ENCODE measurements at places on chromosomes 2 and 18. TPM values are rescaled to one million over a fixed set of nuclear protein-coding genes. Genes with fewer than 3 reads are reported as not detected.

The PDIA6 gene
- total RNA-seq = 275 TPM

The AQP12A gene
- total RNA-seq = not detected

The ZNF532 gene
- total RNA-seq = 44.4 TPM

The REG1B gene
- not detected for total RNA-seq

The IL18R1 gene
- total RNA-seq = 5.4 TPM

The FBXO48 gene
- total RNA-seq = 0.26 TPM

The FEV gene
- not detected for total RNA-seq

The EPHA4 gene
- 12.8 TPM for total RNA-seq

The SPTBN1 gene
- total RNA-seq = 325 TPM

The VIT gene
- total RNA-seq = 0.77 TPM

The PIKFYVE gene
- total RNA-seq = 40.1 TPM

The ZDBF2 gene
- total RNA-seq = 11.6 TPM

The ABCB6 gene
- 49.5 TPM for total RNA-seq

The LYPD6B gene
- not detected for total RNA-seq

The RGPD3 gene
- total RNA-seq = 0.17 TPM

The KCNJ3 gene
- not detected for total RNA-seq

The CRYGC gene
- total RNA-seq = not detected

The COLEC12 gene
- 60.6 TPM for total RNA-seq

The FER1L5 gene
- 0.51 TPM for total RNA-seq

The POTEI gene
- not detected for total RNA-seq

The TMEM198 gene
- 0.77 TPM for total RNA-seq

The EVX2 gene
- total RNA-seq = not detected

The ZNF396 gene
- total RNA-seq = 5.0 TPM

The SP140 gene
- 0.33 TPM for total RNA-seq

The ARHGAP15 gene
- total RNA-seq = not detected

The CD207 gene
- total RNA-seq = not detected

The CFLAR gene
- 80.4 TPM for total RNA-seq

The SFXN5 gene
- 13.9 TPM for total RNA-seq

The TBR1 gene
- not detected for total RNA-seq

The IL37 gene
- total RNA-seq = not detected

The NGEF gene
- total RNA-seq = under 0.01 TPM

Data from fibroblast of lung (primary cell).